A549 treated with Hydrocortisone at 1 μM for 4 hours (cell line): ENCODE measurements at places on chromosomes 1 and 21. TPM values are rescaled to one million over a fixed set of nuclear protein-coding genes. Genes with fewer than 3 reads are reported as not detected.

SH3BGR gene
- total RNA-seq = 0.27 to 2.3 TPM (median 0.79 TPM) in 5 replicates

MSH4 gene
- 0.03 to 0.05 TPM in 2 of 5 replicates, not detected in the others for total RNA-seq

G0S2 gene
- 3.8 to 4.6 TPM (median 4.0 TPM) in 5 replicates for total RNA-seq

SERTAD4 gene
- total RNA-seq = 0.40 to 0.86 TPM (median 0.53 TPM) in 5 replicates

FCMR gene
- total RNA-seq = 3.4 to 7.7 TPM (median 5.1 TPM) in 5 replicates

ANKRD35 gene
- 0.03 to 0.08 TPM (median 0.05 TPM) in 5 replicates for total RNA-seq

LCE3D gene
- total RNA-seq = 2.6 to 3.6 TPM (median 3.1 TPM) in 5 replicates

TAS1R1 gene
- total RNA-seq = not detected in 5 replicates

RNU1-1 gene
- 6.1 to 30.4 TPM (median 9.0 TPM) in 3 of 5 replicates, not detected in the others for total RNA-seq

LHX4 gene
- 0.28 to 0.45 TPM (median 0.41 TPM) in 5 replicates for total RNA-seq
